ENCODE measurements at places on chromosomes 5 and 9.

GRCh38 chr5:106363578-106363977 is 1307.2 kb downstream of the EFNA5 start:
- DNase-seq, result no peak

DNA sequence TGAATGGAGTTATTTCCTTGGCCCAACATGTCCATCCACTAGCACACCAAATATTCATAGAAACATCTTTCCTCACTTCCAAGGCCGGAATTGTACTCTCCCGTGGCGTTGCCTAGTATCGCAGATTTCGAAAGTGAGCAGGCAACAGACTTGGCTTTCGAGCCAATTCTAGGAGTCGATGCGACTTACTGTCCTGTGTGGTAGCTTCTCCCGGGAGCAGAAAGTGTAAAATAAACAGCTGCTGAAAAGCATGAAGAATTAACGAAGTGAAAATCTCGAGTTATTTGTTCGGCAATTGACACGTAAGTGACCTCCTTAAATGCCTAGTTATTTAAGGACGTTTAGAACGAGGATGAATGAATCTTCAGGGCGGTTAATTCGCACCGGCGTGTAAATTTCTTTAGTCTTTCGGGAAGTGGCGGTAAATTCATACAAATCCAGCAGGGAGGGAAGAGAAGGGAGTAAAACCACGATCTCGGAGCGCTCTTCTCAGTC is 449 bp upstream of the PCSK5 start:
- DNase-seq, result peak; percentile 5

DNA sequence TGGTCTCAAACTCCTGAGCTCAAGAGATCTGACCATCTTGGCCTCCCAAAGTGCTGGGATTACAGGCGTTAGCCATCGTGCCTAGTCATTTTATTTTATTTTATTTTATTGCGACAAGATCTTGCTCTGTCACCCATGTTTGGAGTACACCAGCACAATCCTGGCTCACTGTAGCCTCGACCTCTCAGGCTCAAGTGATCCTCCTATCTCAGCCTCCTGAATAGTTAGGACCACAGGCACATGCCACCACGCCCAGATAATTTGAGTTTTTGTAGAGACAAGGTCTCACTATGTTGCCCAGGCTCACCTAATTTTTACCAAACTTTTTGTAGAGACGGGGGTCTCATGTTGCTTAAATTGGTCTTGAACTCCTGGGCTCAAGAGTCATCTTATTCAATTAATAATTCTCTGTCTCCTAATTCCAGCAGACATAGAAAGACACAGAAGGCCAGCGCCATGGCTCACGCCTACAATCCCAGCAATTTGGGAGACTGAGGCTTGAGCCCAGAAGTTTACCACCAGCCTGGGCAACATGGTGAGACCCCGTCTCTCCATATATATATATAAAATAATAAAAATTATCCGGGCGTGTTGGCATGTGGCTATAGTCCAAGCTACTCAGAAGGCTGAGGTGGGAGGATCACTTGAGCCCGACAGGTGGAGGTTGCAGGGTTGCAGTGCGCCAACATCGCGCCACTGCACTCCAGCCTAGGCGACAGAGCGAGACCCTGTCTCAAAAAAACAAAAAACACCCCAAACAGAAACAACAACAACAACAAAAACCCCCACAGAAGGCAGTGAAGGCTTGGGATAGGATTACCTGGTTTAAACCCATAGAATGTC is 1.0 kb upstream of the UBAP1 start:
- DNase-seq, result no peak

GRCh38 chr5:146390469-146390868 is 51.8 kb downstream of the POU4F3 start:
- DNase-seq, result no peak

DNA sequence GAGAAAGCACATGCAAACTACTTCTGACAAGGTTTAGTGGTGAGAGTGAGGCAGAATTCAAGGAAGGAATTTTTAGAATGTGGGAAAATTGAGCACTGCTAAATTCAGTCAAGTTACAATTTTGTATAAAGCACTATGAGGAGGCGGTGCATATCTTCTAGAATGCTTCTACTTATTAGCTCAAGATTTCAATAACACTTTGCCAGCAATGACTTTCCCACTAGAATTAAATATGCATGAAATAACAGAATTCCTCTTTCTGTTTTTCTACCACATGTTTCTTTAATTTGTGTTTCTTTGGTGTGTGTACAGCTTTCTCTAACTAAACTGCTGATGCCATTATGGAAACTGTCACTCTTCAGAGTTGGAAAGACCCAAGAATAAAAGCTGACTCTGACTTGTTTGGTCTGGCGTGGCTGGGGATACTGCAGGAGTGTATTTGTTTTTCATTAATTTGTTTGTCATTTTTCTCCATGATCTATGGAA is 163.5 kb downstream of the ARSB start:
- no peak for DNase-seq
